ENCODE measurements at places on chromosomes 7 and 10.

GRCh38 chr7:156019776-156020565, 207.7 kb upstream of the SHH start:
- H3K4me1 ChIP-seq: no peaks in the 10 kb centered on the region
- H3K4me3 ChIP-seq: no peak overlapping the region

- no peak overlapping the region for H3K4me3 ChIP-seq
- H3K27ac ChIP-seq: no peak overlapping the region
- H3K27me3 ChIP-seq: no peaks in the 10 kb centered on the region
- peaks cover 29% of the 10 kb centered on the region for H3K4me1 ChIP-seq
These were observed 14.0 kb downstream of the ZCCHC24 start for GRCh38 chr10:79431428-79431827.

DNA sequence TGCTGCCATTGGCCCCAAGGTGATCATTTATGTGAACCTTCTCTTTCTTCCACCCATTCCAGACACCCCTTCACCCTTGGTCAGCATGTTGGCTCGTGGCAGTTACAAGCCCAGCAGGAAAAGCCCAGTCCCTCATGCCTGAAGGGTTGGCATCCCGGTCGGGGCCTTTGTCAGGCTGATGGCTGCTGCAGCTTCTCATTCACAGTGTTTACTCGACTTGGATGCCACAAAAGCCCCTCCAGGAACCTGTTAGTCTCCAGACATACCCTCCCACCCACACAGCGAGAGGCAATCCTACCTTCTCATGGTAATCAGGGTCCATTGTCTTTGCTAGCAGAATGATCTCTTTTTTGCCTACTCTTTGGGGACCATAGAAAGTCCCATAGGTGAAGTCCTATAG, 200.8 kb upstream of the PFKP start:
- H3K27me3 ChIP-seq: no peaks in the 10 kb centered on the region
- H3K27ac ChIP-seq: no peak overlapping the region
- no peaks in the 10 kb centered on the region for H3K36me3 ChIP-seq
- no peak for DNase-seq
- H3K4me3 ChIP-seq: no peak overlapping the region

GRCh38 chr10:86401588-86402282, 35.1 kb upstream of the GRID1 start:
- H3K27ac ChIP-seq: no peak overlapping the region
- peak; percentile 7 for DNase-seq
- H3K4me1 ChIP-seq: peaks cover 10% of the 10 kb centered on the region
- no peaks in the 10 kb centered on the region for H3K27me3 ChIP-seq
- peak overlapping the region; percentile 82 for H3K4me3 ChIP-seq
- no peaks in the 10 kb centered on the region for H3K36me3 ChIP-seq

DNA sequence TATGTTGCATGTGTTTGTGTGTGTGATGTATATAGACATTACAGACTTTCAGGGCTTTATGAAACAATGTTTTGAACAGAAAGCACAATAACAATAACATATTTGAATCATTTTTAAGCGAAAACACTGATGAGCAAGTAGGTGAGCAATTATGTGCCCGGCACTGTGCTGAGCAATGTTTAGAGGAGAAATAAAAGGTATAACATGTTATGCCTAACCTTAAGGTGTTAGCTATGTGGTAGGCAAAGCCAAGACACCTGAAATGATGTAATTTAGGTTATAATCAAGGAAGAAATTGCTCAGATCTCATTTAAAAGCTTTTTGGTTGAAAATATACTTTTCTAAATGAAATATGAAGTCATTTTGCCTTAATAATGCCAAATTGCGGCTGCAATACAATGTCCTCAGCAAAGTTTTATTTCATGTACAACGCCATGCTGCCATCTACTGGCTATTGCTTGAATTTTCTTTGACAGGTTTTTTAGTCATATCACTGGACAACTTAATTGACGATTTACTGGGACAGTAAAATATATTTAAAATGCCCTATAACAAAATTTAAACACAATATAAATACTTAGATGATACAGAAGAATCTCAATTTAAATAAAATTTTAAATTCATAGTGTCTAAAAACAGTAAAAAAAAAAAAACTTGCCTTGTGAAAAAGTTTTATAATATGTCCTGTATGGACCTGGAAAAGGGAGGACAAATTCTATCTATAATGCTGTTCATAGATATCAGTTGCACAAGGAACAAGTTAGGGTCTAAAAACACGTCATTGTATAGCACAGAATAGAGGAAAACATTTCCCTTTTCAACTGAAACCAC, 131.1 kb upstream of the CDK1 start:
- H3K4me1 ChIP-seq: peaks cover 39% of the 10 kb centered on the region
- H3K4me3 ChIP-seq: no peak overlapping the region
- no peaks in the 10 kb centered on the region for H3K36me3 ChIP-seq
- H3K27me3 ChIP-seq: no peaks in the 10 kb centered on the region
- DNase-seq: peak; percentile 98

Measured in PC-3 (cell line).